Smooth muscle cell of the pulmonary artery (primary cell): ENCODE measurements at places on chromosomes 7 and 10. TPM values are rescaled to one million over a fixed set of nuclear protein-coding genes. Genes with fewer than 3 reads are reported as not detected.

The FKBP6 gene
- total RNA-seq, result not detected in 2 replicates

The CXCL12 gene
- total RNA-seq, result 101 and 348 TPM in 2 replicates

The IFIT1B gene
- total RNA-seq, result 0.03 TPM in 1 of 2 replicates, not detected in the other

The C10orf90 gene
- 0.13 and 0.26 TPM in 2 replicates for total RNA-seq

The STN1 gene
- total RNA-seq, result 28.6 and 29.4 TPM in 2 replicates

The CCDC172 gene
- total RNA-seq, result not detected in 2 replicates

The EN2 gene
- not detected in 2 replicates for total RNA-seq

The ELN gene
- 82.6 and 158 TPM in 2 replicates for total RNA-seq

The SEMA4G gene
- 2.2 and 3.0 TPM in 2 replicates for total RNA-seq

The OR2A7 gene
- 0.07 and 0.40 TPM in 2 replicates for total RNA-seq

The PIK3AP1 gene
- total RNA-seq, result 0.13 TPM in 1 of 2 replicates, not detected in the other

The RPEL1 gene
- 0.07 TPM in 1 of 2 replicates, not detected in the other for total RNA-seq

The SPAM1 gene
- not detected in 2 replicates for total RNA-seq

The MYO1G gene
- total RNA-seq, result 0.07 TPM in 2 replicates

The TTYH3 gene
- total RNA-seq, result 37.3 and 76.9 TPM in 2 replicates

The SPDYE5 gene
- not detected in 2 replicates for total RNA-seq

The NIPSNAP2 gene
- total RNA-seq, result 28.1 and 28.2 TPM in 2 replicates

The CYP3A7 gene
- not detected in 2 replicates for total RNA-seq

The PRPS1L1 gene
- total RNA-seq, result not detected in 2 replicates

The LIPJ gene
- not detected in 2 replicates for total RNA-seq

The ZNF33A gene
- total RNA-seq, result 13.2 and 15.2 TPM in 2 replicates

The NRCAM gene
- total RNA-seq, result 1.6 and 22.6 TPM in 2 replicates

The VWDE gene
- total RNA-seq, result under 0.01 TPM in 1 of 2 replicates, not detected in the other

The CAV1 gene
- total RNA-seq, result 405 and 784 TPM in 2 replicates

The CAMK1D gene
- total RNA-seq, result 3.8 and 7.2 TPM in 2 replicates

The PVRIG gene
- not detected in 2 replicates for total RNA-seq

The ARPC1B gene
- total RNA-seq, result 359 and 812 TPM in 2 replicates

The OR9A4 gene
- total RNA-seq, result 0.07 TPM in 1 of 2 replicates, not detected in the other

The APBB1IP gene
- total RNA-seq, result 0.13 and 0.26 TPM in 2 replicates

The UNC5B gene
- total RNA-seq, result 38.6 and 84.2 TPM in 2 replicates

The OR6B1 gene
- total RNA-seq, result not detected in 2 replicates

The AKR1C1 gene
- total RNA-seq, result 79.3 and 99.2 TPM in 2 replicates

The STOX1 gene
- total RNA-seq, result 0.07 and 0.13 TPM in 2 replicates

The FZD1 gene
- 14.9 and 24.2 TPM in 2 replicates for total RNA-seq

The ASAH2 gene
- total RNA-seq, result 0.53 and 3.2 TPM in 2 replicates

The ZCWPW1 gene
- total RNA-seq, result 1.0 and 1.4 TPM in 2 replicates

The LLCFC1 gene
- total RNA-seq, result not detected in 2 replicates

The FASTK gene
- 75.0 and 92.8 TPM in 2 replicates for total RNA-seq

The PILRB gene
- total RNA-seq, result 5.7 and 7.8 TPM in 2 replicates

The NPY4R2 gene
- not detected in 2 replicates for total RNA-seq

The CYP2W1 gene
- not detected in 2 replicates for total RNA-seq

The PCDH15 gene
- not detected in 2 replicates for total RNA-seq

The STRIP2 gene
- 2.2 and 20.9 TPM in 2 replicates for total RNA-seq

The GHRHR gene
- total RNA-seq, result not detected in 2 replicates
